ENCODE measurements at places on chromosomes 11 and 22. TPM values are rescaled to one million over a fixed set of nuclear protein-coding genes. Genes with fewer than 3 reads are reported as not detected.

OR51I1 gene
- not detected for total RNA-seq

- DNase-seq: no peak
Measured at GRCh38 chr11:122617926-122618325, 37.6 kb upstream of the UBASH3B start.

RAG2 gene
- not detected for total RNA-seq

- DNase-seq: no peak
Measured at GRCh38 chr11:74818283-74818946, 69.8 kb downstream of the RNF169 start.

DNA sequence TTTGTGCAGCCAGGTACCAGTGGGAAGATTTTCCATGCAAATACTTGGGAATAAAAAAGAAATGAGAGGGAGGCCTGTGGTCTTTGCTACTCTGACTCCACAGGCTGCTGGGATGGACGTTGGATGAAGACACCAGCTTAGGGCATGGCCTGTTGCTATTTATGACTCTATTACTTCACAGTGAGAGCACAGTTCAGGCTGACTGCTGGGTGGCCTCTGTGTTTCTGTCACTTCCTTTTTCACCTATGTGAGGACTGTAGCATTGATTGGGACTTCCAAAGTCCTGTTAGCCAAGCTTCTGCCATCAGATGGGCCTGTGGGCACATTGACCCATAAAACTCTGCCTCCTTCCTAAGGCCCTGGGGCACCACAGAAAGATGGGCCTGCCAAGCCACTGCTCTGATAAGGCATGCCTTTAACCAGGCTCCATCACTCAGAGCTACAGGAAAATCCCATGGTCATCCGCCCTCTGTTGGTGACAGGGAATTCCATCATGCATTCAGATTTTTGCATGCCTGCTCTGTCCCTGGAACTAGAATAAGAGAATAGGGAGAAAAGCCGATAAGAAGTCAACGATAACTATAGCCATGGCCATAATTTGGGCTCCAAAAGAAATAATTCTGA lies 64.6 kb downstream of the KCNJ1 start:
- DNase-seq: no peak

MMP12 gene
- total RNA-seq: not detected

NCR3LG1 gene
- total RNA-seq: 2.3 TPM

GRCh38 chr22:28021998-28022660 lies 103.1 kb upstream of the PITPNB start:
- DNase-seq: no peak

CALCA gene
- not detected for total RNA-seq

DNA sequence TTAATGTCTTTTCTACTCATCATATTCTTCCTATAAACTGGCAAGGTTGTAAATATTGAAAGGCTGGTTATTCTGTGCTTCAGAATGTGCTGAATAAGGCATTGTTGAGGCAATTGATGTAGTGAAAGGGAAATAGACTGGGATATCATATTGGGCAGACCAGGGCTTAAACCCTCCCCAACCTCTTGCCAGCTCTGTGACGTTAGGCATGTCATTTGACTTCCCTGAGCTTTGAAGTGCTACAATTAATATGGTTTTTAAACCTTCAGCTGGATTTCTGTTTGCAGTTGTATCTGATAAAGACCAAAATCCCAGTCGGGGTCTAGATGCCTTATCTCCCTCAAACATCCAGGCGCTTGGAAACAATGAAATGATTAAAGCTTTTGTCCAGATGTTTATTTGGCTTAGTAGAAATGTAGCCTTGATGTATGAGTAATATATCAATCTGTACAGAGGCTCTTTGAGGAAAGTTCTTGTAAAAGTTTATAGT lies 208.1 kb downstream of the DBX1 start:
- no peak for DNase-seq

DNA sequence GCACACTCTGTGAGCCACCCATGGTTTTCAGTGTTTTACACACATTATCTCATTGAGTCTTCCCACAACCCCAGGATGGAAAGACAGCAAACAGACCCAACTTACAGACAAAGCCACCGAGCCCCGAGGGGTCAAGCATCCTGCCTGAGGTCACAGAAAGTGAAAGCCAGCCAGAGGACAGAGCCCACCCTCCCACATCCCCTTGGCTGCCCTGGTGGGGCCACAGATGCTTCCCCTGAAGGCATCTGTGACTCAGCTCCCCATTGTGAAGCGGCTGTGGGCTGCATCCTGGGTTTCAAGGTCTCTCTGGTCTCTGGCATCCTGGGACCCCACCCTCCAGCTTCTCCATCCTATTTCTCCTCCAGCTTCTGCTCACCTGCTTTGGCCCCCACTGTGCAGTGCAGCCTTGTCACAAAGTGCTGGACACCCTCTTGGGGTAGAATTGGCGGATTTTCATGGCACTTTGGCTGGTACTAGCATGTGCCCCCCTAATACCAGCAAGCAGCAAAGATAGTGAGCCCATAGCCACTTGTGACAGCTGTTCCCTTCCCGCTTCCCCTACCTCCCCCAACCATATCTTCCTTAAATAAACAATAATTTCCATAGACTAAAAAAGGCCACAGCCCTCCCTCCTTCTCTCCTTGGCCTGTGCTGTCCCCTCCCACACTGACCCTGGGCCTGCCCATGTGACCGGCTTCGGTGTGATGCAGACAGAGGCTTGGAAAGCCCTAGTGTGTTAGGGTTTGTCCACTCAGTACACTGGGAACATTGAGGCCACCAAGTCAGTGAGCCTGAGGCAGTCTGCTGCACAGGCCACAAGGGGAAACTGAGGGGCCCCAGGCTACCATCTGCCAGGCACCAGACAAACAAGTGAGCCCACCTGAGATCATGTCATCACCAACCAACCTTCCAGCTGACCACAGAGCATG lies 53.9 kb upstream of the SHISAL1 start:
- no peak for DNase-seq

DNA sequence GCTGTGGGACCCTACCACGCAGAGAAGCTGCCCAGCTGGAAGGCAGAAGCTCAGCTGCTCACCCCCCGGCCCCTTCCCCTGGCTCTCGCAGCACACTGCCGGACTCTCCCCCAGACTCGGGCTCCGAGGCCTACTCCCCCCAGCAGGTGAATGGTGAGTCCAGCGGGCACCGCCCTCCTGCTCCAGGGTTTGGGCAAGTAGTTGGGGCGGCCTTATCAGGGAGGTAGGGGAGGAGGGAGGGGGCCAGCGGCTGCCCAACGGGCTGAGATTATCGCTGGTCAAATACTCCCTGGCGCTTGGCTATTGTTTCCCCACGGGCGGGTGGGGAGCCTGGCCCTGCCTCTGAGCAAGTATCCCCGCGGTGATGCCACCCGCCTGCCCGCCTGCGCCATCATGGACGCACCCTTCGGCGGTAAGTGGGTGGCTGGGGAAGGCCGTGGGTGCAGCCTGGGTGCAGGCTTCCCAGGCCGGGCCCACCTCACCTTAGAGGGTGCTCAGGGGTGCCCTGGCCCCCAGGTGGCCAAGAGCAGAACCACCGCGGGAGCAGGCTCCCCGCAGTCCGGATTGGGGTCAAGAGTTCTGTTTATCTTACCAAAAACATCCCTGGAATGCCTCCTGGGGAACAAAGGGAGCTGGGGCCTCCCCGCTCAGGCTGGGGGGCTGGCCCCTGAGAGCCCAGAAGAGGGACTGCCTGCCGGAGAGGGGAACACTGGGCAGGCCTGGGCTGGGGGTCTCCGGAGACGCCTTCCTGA lies 16.9 kb downstream of the MYRF start:
- no peak for DNase-seq

GRCh38 chr11:77410076-77410827 lies 63.6 kb downstream of the PAK1 start:
- DNase-seq: no peak

GRCh38 chr11:1372660-1373059 lies 17.1 kb upstream of the BRSK2 start:
- DNase-seq: no peak

DLG2 gene
- 0.17 TPM for total RNA-seq

YAP1 gene
- 84.8 TPM for total RNA-seq

- no peak for DNase-seq
Measured at GRCh38 chr11:58726737-58727414, 4.9 kb downstream of the GLYAT start.

- DNase-seq: no peak
Measured at GRCh38 chr11:115709297-115709696, 205.1 kb upstream of the CADM1 start.

DNA sequence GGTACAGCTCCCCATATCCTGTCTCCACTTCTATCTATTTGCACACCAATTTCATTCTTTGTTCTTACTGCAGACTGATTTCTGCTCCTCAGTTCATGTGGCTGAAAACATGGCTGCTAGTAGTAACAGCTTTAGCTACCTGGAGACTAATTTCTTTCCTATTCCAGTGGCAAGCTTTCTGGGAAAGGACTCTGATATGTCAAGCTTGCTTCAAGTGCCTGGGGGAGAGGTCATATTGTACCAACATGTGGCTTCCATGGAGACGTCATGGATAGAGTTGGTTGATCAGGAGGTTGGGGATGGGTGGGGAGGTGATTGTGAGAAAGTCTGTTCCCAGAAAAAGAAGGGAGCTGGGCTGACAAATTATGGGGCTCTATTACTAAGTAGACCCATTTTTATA lies 44.9 kb downstream of the ADM start:
- no peak for DNase-seq

FJX1 gene
- 52.1 TPM for total RNA-seq

PRG3 gene
- not detected for total RNA-seq

DNA sequence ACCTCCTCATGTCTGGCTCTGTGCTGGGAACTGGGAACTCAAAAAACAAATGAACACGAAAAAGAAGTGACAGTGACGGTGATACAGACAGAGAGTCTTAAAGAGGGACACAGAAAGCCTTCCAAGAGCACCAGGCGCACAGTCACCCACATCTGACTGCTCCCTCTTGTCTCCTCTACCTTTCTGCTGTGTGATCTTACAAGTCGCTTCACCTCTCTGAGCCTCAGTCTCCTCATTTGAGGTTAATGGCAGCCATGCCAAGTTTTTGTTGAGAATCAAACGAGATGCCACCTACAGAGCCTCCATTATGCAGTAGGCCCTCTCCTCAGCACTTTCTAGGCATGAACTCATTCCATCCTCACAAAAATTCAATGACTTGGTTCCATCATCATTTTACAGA lies 3.7 kb downstream of the LRRC32 start:
- DNase-seq: no peak

- DNase-seq: no peak
Measured at GRCh38 chr11:119093942-119094815, 7.5 kb downstream of the DPAGT1 start.

GRCh38 chr22:19840955-19841640 lies 13.6 kb downstream of the GNB1L start:
- DNase-seq: no peak

OR2D3 gene
- not detected for total RNA-seq

PHOX2A gene
- total RNA-seq: not detected

DEFB131B gene
- not detected for total RNA-seq

OR56A1 gene
- total RNA-seq: not detected

TMEM45B gene
- total RNA-seq: 2.7 TPM

MISFA gene
- 0.36 TPM for total RNA-seq

Measured in epithelial cell of proximal tubule (primary cell).